ENCODE measurements at places on chromosomes 16 and 17.

GRCh38 chr17:66713533-66714042 is 121.3 kb upstream of the CACNG5 start:
- DNase-seq = no peak

DNA sequence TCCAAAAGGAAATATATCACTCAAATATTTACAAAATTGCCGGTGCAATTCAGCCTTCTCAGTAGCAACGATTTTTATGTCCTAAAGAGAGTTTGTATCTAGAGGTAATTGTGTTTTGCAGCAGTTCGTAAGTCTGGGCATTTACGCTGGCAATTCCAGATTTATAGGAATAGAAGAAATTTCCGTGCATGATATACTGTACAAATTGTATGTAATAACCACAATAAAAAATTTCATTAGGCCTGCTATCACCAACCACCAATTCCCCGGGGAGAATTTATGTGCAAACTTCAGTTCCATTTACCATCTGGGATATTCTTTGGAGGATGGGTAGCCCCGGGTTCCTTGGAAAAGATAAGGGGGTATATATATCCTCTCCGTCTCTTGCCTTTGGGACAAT is 401.5 kb downstream of the TMEM114 start:
- DNase-seq = no peak

DNA sequence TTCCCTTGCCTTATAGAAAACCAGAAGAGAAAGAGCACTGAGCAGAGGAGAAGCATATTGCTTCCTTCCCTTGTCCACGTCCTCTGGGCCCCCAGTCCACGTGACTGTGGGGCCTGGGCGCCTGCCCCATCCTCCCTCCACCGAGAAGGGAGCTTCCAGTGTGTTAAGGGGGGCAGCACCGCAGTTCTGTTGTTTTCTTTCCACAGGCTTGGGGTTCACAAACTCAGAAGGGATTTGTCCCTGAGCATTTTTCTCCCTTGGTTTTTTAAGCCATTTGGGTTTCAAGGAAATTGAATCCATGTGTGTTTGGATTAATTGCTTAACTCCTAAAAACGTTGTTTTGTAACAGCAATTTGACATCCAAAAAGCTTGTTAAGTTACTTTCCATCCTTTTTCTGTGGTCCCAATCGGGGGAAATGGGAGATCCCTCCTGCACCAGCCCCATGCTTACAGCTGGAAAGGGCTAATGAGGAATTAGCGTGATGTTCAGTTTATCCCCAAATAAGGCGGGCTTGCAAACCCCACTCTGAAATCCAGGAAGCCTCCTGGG is 347.5 kb upstream of the TNRC6C start:
- DNase-seq = no peak

- DNase-seq = no peak
Observed at GRCh38 chr16:16985707-16986106, 485.1 kb downstream of the XYLT1 start.

DNA sequence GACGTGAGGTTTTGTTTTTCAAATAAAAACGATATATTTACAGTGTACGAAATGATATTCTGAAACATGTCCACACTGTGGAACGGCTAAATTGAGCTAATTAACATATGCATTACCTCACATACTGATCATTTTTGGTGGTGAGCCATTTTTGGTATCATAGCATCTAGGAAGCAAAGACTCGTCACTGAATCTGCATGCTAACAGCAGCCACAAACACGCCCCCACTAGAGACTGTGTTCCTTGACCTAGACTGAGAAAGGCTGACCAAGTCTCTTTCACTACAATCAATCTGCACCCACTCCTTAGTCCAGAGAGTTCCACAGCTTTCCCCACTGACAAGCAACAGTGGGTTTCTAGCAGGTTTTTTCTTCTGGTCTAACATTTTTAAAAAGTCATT is 29.5 kb downstream of the NPLOC4 start:
- DNase-seq = no peak

GRCh38 chr16:54934481-54935265 is 4.0 kb downstream of the IRX5 start:
- DNase-seq = no peak

GRCh38 chr16:72166954-72167561 is 4.9 kb downstream of the PMFBP1 start:
- DNase-seq = no peak

DNA sequence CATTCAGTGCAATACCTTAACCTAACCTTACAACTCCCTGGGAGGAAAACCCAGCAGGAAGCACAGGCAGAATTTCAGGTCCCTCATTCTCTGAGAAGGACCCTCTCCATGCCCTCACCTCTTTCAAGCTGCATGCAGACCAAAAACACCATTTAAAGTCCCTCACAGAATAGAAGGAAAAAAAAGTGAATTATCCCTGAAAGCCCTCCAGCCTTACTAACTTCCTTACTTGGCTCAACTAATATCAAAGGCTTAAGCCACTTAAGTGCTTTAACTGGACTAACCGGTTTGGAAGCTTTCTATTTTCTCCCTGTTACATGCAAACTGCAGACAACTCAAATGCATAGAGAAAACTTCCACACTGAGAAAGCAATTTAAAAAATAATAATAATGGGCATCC is 60.5 kb downstream of the ADAMTS18 start:
- DNase-seq = no peak

DNA sequence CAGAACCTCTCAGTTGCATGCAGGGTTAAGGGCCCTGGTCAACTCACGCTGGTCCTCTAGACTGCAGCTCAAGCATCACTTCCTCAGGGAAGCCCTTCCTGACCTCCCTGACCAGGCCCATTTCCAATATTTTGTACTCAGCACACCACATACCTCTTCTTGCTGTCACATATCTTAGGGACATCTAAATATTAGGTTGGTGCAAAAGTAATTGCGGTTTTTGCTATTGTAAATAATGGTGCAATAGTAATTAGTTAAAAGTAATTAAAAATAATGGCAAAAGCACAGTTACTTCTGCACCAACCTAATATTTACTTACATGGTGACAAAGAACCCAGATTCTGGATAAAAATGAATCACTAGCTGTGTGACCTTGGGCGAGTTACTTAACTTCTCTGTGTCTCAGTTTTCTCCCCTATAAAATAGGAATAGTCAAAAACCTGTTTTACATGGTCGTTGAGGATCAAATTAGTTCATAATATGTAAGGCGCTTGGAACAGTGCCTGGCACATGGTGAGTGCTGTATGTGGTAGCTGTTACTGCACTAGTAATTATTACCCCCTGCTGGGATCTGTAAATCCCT is 177.4 kb downstream of the PRKCB start:
- DNase-seq = no peak

DNA sequence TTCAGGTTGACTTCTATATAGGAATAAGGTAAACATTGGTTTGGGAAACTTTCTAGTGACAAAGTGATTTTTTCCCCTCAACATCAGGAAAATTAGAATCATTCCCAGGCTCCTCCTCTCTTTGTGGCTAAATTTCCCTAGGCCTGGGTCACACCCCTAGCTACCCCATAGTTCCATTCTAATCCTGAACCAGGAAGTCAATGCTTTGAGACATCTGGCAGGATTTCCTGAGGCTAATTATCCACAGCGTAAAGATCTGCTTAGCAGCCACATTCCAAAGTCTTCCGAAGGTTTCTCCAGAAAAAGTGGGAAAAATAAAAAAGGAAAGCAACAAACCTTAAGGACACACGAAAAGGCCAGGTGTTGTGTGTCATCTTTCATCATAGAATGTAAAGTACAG is 60.3 kb upstream of the CORO6 start:
- no peak for DNase-seq

DNA sequence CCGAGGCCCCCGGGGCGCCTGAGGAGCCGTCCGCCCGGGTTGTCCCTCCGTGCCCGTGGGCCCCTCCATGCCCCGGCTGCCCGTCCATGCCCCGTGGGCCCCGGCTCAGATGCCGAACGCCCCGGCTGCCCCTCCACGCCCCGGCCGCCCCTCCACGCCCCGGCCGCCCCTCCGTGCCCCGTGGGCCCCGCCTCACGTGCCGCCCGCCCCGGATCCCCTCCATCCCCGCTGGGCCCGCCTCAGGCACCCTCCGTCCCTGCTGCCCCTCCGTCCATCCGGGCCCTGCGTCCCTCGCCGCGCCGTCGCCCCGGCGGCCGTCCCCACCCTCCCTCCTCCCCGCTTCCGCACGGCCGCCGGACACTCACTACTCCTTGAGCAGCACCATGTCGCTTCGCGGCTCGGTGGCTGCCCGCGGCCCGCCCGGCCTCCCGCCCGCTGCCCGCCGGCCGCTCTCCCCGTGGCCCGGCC is 382 bp downstream of the PITPNA start:
- DNase-seq = no peak

DNA sequence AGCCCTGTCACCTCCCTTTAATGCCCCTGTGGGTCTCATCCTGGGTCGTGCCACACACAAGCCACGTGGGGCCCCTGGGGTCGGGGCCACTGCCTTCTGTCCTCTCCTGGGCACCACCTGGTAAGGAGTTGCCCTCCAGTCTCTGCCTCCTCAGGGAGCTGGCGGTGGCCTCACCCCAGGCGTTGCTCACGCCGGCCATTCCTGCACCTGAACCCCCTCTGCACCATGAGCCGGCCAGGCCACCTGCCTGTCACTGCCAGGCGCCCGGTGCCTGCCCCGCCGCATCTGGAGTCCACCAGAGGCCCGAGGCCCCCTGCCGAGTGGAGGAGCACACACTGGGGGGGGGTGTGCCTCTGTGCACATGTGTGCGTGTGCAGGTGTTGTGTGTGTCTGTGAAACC is 10.4 kb downstream of the NHERF2 start:
- no peak for DNase-seq

GRCh38 chr17:31580316-31580705 is 188.8 kb downstream of the RAB11FIP4 start:
- DNase-seq = no peak

GRCh38 chr16:49292413-49292812 is 10.8 kb upstream of the CBLN1 start:
- no peak for DNase-seq

GRCh38 chr16:81136390-81137335 is 40.5 kb upstream of the GCSH start:
- no peak for DNase-seq

GRCh38 chr17:13541032-13541480 is 60.7 kb downstream of the HS3ST3A1 start:
- DNase-seq = no peak

DNA sequence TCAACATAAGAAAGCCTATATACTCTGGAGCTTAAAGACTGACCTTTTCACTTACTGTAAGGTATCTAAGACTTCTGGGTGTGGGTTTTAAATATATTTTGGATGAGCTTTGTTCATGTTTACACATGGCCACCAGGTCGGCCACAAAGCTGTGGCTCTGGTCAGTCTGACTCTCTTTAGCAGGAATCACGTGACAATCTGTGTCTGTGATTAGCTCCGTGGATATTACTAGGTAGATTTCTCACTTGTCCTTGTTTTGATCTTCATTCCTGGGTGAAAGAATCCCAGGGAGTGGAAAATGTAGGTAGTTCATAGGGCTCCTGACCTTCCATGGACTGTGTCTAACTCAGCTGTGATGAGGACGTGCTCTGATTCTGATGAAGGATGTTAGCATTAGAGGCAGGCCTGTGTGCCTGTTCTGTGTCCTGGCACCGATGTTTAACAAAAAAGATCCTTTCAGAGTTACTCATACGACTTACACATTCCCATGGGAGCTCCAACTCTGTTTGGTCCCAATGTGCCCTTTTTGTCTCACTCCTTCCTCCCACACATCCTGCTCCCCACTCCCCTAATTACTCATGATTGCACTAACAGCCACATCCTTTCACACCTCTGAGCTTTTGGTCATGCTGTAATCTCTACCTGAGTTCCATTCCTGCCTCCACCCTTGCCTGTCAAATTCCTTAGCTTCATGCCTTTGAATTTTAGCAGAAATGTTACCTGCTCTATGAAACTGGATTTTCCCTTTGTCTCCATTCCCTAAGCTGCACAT is 425.1 kb downstream of the MAF start:
- DNase-seq = no peak

GRCh38 chr16:60905811-60906210 is 1130.4 kb downstream of the CDH8 start:
- DNase-seq = no peak

DNA sequence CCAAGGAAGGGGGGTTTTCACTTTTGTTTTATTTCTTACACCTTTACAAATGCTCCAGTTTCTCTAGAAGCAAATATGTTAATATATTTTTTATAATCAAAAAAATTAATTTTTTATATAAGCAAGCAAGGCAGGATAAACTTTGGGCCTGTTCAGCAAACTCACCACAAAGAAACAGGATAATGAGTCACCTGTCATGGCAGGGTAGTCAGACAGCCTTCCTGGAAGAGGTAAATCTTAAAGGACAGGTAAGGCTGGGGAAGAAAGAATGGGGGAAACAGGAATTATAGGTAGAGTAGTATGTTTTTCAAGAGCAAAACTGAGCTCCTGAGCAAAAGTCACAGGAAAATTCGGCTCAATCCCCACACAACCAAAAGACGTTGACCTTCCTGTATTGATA is 186.3 kb upstream of the SOX9 start:
- no peak for DNase-seq

- DNase-seq = no peak
Observed at GRCh38 chr16:84613408-84614072, 4.3 kb downstream of the COTL1 start.

DNA sequence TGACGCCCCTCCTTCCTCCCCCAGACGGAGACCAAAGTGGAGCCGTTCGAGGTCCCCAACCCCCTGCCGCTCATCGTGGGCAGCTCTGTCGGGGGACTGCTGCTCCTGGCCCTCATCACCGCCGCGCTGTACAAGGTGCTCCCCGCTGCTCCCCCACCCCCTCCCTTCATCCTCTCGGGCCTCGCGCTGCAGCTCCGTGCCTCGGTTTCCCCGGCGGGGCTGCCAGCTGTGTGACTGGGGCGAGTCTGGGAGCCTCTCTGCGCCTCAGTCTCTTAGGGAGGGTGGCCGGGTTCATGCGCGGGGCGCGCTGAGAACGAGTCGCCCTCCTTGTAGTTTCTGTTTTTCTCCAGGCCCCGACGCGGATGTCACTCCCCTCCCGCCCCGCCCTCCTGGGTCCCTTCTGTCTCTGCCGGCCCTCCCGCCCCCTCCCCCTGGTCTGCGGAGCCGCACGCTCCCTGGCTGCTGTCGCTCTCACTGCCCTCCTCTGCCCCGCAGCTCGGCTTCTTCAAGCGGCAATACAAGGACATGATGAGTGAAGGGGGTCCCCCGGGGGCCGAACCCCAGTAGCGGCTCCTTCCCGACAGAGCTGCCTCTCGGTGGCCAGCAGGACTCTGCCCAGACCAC is 23.7 kb upstream of the ITGAX start:
- no peak for DNase-seq

DNA sequence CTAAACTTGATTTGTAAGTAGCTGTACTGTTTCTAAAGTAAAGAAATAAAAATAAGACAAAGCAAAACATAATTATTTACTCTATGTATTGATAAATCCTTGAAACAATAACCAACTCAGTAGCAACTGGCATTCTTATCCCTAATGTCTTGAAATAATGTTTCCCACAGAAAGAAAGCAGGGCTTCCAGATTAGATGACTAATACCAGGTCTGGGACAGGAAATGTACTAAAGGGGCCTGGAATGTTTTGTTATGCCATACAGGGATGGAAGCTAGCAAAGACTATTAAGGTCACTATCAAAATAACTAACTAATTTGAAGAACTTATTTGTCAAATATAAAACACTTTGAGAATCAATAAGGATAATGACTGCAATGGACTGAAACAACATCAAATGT is 82.1 kb downstream of the CFDP1 start:
- DNase-seq = no peak

- DNase-seq = no peak
Observed at GRCh38 chr17:39213852-39214251, 11.9 kb downstream of the STAC2 start.

GRCh38 chr16:21994856-21995465 is 6.0 kb downstream of the PDZD9 start:
- DNase-seq = no peak

GRCh38 chr16:11310997-11311561 is 29.9 kb upstream of the PRM1 start:
- peak; percentile 93 for DNase-seq

Measured in OCI-LY7 (cell line).